ENCODE measurements at places on chromosomes 13 and 19. TPM values are rescaled to one million over a fixed set of nuclear protein-coding genes. Genes with fewer than 3 reads are reported as not detected.

GRCh38 chr19:54440641-54441040 lies 8.4 kb upstream of the LENG8 start:
- DNase-seq: no peak

Gene FOXA3
- not detected for total RNA-seq

Gene ZNF791
- 11.8 TPM for total RNA-seq

DNA sequence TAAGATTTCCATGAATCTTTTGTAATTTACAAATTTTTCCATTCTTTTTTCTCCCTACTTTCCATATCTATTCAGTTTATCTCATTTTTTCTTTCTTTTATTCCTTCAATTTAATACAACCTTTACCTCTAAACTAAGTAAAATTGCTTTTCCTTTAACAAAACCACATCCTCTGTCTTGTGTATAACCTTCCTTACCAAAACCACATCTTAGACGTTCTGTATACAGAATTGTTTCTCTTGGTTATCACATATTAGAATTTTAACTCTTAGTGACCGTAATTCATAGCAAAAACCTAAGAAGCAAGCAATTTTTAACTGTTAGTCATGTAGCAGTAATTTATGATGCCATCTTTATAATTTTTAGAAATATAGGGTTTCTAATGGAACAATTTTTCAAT lies 15.0 kb downstream of the PPP5C start:
- DNase-seq: no peak

- DNase-seq: no peak
These were observed 136.1 kb upstream of the SPACA7 start for GRCh38 chr13:112240076-112240475.

- DNase-seq: no peak
These were observed 429.4 kb downstream of the DCT start for GRCh38 chr13:94050039-94050438.

Gene SCN1B
- 0.13 TPM for total RNA-seq

DNA sequence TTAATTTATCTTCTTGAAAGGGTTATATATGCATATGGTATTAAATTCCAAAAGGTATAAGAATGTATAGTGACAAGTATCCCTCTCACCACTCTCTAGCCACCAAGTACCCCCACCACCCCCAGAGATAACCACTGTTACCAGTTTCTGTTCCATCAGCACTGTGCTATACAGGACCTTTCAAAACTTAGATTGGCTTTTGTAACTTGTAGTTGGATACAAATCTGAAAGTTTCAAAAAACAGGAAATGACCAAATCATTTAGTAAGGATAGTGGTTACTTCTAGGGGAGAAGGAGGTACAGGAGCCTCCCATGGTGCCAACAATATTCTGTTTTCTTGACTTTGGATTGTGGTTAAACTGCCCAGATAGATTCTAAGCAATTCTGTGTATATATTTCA lies 56.7 kb downstream of the AKAP11 start:
- DNase-seq: no peak

Gene SYCN
- not detected for total RNA-seq

- DNase-seq: no peak
These were observed 6.9 kb downstream of the ZNF490 start for GRCh38 chr19:12603714-12604113.

DNA sequence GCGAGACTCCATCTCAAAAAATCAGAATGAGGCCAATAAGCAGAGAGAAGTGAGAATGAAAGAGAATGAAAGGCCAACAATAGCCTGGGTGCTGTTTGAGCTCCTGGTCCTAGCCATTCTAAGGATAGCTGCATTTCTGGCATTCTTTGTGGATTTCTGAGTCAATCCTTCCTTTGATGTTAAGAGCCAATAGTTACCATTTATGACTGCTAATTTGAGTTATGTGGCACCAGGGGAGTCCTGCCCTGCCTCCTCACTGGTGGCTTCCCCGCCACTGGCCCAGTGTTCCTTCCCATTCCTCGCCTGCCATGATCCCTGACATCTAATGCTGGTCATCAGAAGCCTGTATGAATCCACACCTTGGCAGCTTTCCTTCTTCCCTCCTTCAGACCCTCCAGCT lies 991.2 kb downstream of the UQCRFS1 start:
- no peak for DNase-seq

Gene ZNF235
- 6.1 TPM for total RNA-seq

- no peak for DNase-seq
These were observed 66.6 kb downstream of the GADD45B start for GRCh38 chr19:2542341-2543069.

DNA sequence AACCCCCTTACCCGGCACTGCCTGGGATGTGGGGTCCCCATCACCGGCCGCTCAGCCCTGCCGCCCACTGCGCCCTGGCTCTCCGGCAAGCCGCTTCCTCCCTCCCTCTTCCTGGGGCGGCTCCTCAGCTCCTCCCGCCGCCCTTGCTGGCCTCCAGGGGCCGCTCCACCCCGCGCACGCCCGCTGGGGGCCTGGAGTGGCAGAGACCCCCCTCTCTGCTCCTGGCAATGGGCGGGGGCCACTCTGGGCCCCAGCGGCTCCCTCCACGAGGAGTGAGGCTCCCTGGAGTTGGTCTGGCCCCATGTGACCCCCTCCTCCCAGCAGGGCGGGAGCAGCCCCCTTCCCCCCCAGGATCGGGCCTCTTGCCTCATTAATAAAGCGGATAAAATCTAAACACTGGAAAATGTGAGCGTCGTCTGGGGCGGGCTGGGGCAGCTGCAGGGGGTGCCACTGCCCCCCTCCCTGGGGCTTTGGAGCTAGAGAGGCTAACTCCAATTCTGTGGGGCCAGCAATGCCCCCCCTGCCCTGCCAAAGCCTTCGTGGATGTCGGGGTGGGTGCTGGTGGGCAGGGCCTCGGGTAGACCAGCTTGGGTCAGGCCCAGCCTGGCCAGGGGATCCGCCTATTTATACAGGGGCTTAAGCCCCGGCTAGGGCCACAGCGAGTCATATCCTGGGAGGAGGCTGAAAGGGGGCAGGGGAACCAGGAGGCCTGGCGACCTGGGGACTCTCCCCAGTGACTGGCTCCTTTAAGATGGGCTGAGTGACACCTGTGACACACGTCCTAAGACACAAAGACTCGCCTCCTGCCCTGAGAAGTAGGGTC lies at the start of gene PTGER1:
PTGER1 (minus strand) TSS at position 104 of the 823 bp plus-strand sequence. CDS start 1,034 bp downstream, outside the sequence.
- DNase-seq: no peak

DNA sequence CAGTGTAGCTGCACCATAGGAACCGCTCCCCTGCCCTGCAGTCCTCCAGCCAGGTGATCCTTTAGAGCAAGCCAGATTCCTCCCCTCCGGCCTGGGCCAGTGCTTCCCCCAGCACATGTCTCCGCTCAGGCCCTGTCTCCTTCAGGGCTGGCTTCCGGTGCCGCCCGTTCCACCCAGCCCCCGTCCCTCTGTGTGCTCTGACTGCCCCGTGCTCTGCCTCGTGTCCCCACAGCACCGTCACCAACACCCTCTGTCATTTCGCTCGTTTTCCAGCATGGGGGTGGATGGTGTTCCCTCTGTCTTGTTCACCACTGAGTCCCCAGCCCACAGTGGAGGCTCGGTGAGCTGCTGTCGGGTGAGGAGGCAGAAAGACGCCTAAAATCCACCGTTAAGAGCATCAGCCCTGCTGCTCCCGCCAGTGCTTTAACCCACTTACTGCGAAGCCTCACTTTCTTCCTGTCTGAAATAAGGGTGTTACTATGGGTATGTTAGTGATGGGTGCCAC lies 54.5 kb downstream of the TSSK6 start:
- no peak for DNase-seq

- DNase-seq: no peak
These were observed 380.0 kb downstream of the KLF12 start for GRCh38 chr13:73754241-73754640.

DNA sequence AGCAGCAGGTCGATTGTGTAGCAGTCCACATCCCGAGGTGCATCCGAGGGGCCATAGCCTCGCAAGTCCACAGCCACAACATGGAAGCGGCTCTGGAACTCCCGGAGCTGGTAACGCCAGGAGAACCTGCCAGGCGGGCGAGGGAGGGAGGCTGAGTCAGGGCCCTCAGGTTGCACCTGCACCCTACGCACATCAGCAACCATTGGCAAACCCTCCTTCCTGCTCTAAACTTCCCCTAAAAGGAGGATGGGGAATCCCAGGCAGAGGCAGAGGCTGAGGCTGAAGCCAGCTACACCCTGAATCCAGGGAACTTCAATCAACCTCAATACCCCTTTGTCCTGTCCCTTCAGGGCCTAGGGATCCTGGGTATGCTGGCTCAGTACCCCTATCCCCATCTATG lies 977 bp downstream of the EPHX3 start:
- peak; percentile 71 for DNase-seq

- DNase-seq: no peak
These were observed 606.9 kb downstream of the PCDH9 start for GRCh38 chr13:66623129-66623820.

DNA sequence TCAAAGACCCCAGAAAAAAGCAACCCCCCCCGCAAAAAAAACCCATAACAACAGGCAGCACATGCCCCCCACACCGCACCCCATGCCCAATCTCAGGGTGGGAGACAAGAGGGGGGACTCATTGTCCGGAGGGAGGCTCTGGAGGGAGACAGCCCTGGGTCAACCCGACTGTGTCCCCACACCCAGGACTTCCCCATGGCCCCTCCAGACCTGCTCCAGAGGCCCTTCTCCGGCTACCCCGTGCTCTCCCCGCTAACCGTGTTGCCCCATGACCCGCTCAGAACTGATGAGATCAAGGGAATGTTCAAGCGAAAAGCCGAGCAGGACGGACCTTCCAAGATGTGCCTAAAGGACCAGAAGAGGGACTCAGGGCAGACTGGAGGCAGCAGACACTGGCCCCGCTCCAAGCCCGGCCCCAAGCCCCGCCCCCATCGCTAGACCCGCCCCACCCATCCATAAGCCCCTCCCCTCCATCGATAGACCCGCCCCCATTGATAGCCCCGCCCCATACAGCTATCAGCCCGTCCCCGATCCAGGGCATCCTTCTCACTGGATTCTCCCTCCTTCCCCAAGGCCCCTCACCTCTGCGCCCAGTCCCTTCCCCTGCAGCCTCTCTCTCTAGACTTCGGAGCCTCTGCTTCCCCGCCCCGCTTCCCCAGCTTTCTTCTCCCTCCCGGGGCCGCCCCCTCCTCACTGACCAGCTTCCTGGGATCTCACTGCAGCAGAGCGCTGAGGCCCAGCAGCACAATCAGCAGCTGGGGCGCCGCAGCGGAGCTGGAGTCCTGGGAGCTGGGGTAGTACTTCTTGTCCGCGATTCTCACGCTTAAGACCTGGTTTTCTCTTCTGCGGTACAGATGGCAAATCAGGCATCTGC lies 2.2 kb downstream of the BST2 start:
- DNase-seq: no peak

DNA sequence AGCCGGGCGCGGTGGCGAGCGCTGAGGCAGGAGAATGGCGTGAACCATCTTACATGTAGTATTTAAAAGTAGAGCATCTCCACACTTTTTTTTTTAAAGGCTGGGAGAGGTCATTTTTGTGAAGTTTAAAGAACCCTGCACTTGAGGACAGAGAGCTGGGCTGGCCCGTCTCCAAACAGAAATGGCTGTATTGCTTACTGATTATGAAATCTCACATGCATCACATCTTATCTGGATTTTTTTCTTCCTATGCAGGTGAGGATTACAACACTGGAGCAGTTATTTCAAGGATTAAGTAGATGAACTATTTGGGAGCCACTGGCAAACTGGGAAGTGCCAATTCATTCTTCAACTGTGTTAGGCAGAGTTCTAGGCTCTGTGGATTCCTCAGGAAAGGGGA lies 59.5 kb downstream of the TEX26 start:
- peak; percentile 41 for DNase-seq

All from bronchial epithelial cell (primary cell).